Astrocyte of the hippocampus (primary cell): ENCODE measurements at places on chromosomes 7 and 10.
A peak's percentile ranks its signal among the peaks of the same experiment; 100 is the strongest.

DNA sequence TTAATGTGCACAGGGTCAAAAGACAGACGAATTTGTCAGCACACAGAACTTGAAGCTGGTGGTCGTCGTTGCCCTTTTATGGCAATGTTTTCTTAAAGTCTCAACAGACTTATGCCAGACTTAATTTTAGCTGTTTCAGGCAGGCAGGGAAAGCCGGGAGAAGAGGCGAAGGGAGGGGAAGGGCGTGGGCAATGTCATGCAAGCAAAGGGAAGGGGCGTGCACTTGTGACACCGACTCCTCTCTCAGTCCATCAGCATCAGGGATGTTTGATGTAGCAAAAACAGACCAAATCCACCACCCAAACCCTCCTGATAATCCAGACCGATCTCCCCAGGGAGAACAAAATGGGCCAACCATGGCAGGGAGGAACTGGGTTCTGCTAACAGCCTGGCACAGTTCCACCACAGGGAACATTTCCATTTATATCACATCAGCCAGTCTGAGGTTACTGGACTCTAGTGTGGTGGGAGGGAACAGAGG lies 118.1 kb upstream of the RHEB start:
- peak; percentile 64 for DNase-seq

DNA sequence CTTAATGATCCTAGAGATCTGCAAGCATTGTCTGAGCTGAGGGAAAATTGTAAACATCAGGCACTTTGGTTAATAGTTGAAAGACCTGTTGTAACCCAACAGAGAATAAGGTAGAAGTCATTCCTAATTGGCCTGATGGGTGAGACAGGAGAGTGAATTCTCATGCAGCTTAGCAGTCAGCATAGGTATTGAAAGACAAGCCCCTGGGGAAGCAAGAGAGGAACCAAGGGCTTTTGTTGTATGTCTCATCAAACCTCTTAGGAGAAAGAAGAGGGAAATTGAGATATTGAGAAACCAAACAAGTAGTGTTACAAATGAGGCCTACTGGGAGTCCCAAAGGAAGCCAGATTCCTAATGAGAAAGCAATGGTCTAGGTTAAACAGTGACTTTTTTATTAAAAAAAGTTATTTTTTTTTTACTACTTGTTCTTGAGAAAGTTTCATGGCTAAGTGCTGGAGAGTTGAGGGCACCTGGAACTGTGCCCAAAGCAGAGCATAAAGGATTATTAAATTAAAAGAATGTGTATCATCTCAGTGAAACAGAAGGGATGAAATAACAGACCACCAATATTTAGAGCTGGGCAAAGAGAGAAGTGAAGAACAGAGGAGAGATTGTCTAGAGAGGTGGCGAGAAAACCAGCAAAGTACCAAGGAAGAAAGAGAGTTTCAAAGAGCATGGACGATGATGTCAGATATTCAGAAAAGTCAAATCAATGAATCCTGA lies 168.9 kb downstream of the CDK14 start:
- DNase-seq, result no peak

GRCh38 chr10:58896229-58896628 lies 280.2 kb upstream of the PHYHIPL start:
- DNase-seq, result no peak

DNA sequence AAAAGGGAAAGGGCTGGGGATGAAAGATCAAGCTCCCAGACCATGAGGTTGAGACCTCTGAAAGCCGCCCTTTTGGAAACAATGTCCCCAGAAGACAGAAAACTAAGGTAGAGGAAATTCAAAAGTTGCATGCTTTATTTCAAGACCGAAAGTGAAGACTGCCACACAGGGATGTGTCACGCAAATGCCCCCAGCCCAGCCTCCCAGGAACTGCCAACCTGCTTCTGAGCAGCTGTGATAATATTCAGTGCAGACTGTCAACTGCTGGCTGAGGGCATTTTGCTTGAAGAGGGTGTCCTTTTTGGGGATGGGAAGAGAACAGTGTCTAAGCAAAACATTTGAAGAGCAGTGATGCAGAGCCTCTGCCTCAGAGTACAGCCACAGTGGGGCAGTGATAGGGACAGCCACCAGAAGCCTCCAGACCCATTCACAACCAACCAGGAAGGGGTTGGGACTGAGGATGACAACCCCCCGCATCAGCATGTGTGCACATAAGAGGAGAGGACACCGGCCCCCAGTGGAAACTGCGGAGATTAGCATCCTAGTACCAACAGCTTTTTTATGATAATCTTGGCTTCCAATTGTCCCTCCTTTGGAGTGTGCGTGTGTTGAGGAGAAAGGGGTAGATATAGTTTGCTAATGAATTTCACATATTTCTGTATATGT lies 34.7 kb upstream of the NFE2L3 start:
- DNase-seq, result no peak

GRCh38 chr7:26609532-26609931 lies 254.9 kb downstream of the SKAP2 start:
- DNase-seq, result no peak

DNA sequence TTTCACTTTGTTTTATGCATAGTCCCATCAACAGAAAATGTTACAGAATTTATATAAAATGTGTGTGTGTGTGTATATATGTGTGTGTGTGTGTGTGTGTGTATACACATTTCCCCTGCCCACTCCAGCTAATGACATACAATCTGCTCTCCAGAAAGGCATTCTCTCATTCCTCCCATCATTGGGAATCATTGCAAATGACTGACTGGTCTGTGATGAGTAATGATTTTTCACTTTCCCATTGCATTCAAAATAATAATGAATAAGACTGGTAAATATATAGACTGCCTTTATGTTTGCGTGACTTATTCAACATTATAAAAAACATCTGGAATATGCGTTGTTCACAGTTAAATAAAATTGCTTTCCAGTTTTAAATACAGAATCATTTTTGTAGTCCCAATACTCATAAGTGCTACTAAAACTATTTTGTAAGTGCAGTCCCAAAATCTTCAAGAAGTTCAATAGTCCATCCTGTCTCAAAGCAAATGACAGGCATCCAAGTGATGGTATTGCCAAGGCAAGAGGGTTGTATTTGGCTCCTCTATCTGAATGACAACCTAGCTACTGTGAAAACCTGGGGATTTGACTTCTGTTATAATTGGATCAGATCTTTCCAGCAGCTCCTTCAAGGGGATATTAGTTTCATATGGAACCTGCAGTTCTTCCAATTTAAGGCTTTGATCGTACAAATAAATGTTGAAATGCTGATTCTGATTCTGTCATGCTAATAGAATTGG lies 150.9 kb downstream of the POLR1F start:
- DNase-seq, result no peak

GRCh38 chr10:87558333-87558732 lies 53.6 kb downstream of the MINPP1 start:
- DNase-seq, result no peak

DNA sequence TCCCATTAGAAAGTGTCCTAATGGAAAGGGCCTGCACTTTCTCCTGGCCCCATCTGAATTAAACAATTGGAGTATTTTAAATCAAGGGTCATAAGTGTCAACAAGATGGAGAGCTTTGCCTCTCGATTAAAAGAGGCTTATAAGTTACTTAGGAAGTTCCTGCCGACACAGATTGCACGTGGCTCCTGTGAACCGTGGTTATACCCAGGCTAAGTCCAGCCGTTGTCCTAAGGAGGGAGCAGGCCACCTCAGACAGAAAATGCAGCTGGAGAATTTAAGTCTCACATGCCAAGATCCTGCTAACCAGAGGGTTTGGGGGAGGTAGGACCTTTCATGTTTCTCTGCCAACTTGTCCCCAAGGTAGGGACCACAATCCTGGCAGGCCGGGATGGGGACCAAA lies 626.5 kb upstream of the GALNT17 start:
- no peak for DNase-seq

- DNase-seq, result no peak
These were observed 8.8 kb downstream of the FZD9 start for GRCh38 chr7:73442222-73442902.

GRCh38 chr7:48004638-48005037 lies 24.3 kb downstream of the SUN3 start:
- DNase-seq, result no peak

- peak; percentile 85 for DNase-seq
These were observed 151.6 kb downstream of the KIAA1217 start for GRCh38 chr10:24360282-24361127.

DNA sequence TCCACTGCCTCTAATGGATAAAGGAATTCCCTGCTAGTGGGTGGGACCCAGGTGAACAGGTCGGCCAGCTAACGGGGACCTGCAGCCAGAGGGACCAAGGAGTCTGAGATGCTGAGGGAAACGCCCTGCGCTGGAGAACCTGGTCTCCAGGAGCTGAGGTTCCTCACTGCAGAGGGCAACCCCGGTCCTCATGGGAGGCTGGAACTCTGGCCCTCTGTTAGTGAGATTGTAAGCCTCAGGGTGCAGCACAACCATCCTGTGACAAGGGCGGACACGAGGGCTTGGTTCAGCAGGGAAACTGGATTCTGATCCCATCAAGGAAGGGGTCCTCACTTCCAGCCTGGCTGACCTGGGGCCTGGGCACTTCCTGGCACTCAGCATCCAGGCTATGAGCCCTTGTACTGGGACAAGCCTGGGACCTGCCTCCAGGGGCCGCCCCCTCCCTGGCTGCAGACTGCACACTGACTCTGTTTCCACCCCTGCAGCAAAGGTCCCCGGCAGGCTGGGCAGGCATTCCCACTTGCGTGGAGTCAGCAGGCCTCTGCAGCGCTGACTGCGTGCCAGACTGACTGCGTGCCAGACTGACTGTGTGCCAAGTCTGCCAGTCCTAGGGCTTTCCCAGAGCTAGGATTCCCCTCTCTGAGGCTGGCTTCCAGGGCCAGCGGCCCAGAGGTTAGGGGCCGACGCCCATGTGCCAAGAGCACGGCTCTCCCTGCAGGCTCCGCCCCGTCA lies 143.2 kb downstream of the MAPK8 start:
- no peak for DNase-seq

- no peak for DNase-seq
These were observed 4.3 kb upstream of the ABCC2 start for GRCh38 chr10:99777918-99778714.
